Caki2 (cell line): ENCODE measurements at places on chromosomes 4 and X. TPM values are rescaled to one million over a fixed set of nuclear protein-coding genes. Genes with fewer than 3 reads are reported as not detected.
A peak's percentile ranks its signal among the peaks of the same experiment; 100 is the strongest.

DNA sequence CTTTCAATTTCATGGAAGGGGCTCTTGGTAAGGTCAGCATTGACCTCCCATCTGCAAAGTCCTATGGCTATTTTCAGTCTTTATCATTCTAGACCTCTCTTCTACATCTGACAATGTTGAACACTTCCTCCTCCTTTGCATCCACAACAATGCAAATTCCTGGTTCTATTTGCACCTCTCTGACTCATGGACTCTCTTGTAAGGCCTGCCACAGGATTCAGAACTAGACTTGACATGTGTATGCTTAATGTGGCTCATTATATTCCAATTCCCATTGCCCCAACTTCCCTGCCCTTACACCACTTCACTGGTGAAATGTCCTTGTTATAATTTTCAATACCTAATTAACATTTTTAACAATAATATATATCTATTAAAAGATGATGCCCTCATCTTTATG, 314.3 kb upstream of the FGF13 start:
- DNase-seq: no peak

DNA sequence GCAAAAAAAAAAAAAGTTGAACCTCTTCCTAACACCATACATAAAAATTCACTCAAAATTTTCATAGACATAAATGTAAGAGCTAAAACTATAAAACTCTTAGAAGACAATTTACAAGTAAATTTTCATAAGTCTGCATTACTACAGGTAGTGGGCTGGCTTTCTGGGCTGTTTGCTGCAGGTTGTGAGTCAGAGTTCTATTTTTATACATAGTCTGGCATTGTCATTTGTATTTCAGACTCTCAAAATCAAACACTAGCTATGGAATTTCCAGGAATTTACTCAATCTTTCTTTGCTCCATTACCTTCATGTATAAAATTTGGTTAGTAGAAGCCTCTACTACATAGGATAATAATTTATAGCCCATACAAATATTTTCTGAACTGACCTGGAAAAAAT, 227.2 kb downstream of the COX18 start:
- no peak for DNase-seq

DNA sequence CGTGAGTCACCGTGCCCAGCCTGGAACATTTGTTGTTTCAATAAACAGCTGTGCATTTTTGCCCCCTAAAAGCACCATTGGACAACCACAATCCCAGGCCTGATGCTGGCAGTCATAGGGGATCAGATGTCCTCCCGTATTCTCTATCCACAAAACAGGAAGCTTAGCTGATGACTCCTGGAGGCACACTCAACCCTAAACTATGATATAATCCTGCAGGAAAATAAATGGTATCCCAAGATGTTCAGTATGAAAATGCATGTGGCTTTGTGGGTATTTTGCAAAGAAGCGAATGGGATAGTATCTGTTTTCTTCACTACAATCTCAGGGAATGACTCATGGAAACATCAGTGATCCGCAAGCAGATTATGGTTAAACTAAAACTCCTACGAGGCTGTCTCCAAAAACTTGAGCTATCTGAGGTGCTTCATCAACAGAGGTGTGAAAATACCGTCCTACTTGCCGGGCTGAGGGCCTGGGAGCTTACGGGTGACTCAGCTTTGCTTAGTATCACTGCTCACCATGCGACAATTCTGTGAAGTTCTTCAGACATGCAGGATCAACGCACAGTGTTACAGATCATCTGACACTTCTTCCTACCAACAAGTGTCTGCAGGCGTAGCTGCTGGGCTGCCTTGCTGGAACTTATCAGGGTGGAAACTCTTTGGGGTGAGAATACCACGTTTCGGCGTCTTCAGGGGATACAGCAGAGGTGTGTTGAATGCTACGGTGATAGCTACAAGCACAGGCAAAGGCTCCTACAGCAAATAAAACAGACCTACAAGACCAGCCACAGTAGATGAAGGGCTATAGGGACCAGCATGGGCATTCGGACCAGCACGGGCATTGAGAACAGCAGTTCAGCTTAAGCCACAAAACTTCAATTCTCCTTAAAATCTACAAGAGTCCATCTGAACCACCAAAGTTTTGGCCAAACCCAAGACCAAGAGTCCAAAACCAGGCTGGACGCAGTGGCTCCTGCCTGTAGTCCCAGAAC, 148.5 kb downstream of the DHRSX start:
- peak; percentile 93 for DNase-seq

GRCh38 chr4:47533689-47534347, 48.7 kb downstream of the ATP10D start:
- no peak for DNase-seq

- no peak for DNase-seq
Observed at GRCh38 chrX:150405576-150405975, 42.5 kb downstream of the MAMLD1 start.

GRCh38 chr4:181468451-181468850, 774.8 kb upstream of the TENM3 start:
- DNase-seq: no peak

GRCh38 chr4:88788424-88788823, 90.8 kb upstream of the NAP1L5 start:
- no peak for DNase-seq

- DNase-seq: no peak
Observed at GRCh38 chr4:154307451-154307850, 184.1 kb downstream of the DCHS2 start.

DNA sequence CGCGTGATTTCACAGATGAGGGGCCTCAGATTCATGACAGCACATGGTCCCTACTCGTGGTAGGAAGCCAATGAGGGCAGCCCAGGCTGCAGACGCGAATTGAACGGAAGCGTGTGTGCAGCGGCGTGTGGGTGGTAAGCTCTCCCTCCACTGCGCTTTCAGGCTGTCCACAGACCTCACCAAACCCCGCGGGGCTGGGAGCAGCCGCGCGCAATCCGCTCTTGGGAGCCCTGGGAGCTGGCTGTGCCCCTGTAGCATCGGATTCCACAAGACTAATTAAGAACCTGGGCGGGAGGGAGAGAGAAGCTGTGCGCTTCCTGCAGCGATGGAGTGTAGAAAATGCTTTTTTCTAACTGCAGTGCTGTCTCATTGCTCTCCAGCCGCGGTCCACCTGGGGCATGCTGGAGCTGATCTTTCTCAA, 134.9 kb downstream of the STOX2 start:
- DNase-seq: no peak

DNA sequence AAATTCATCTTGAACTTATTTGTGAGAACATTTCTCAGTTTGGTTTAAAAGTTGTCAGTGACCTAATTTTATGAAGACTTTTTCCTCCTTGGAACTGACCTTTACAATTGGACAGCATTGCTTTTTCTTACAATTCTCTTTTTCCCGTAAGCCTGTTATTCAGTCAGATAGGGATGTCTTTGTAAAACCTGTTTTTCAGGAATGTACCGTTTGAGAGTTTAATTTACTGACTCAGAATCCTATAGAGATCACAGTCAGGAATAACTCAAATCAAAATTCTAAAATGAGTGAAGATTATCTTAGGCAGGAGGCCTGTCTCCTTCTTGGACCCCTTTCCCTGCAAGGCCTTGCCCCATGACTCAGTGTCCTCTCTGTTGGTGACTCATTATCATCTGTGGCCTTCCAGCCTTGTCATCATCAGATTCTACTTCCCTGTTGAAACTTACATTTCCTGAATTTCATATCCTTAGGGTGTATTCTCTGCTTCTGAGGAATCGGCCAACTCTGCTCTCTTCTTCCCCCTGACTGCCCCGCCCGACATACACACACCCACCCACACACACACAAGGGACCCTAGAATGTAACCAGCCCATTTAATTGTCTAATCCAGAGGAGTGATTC, 99.8 kb downstream of the ARHGAP10 start:
- DNase-seq: peak; percentile 71

GRCh38 chr4:147923854-147924253, 192.0 kb downstream of the ARHGAP10 start:
- DNase-seq: no peak

- no peak for DNase-seq
Observed at GRCh38 chr4:77344001-77344400, 187.0 kb downstream of the CCNG2 start.

- no peak for DNase-seq
Observed at GRCh38 chr4:65461781-65462180, 208.5 kb downstream of the EPHA5 start.

DNA sequence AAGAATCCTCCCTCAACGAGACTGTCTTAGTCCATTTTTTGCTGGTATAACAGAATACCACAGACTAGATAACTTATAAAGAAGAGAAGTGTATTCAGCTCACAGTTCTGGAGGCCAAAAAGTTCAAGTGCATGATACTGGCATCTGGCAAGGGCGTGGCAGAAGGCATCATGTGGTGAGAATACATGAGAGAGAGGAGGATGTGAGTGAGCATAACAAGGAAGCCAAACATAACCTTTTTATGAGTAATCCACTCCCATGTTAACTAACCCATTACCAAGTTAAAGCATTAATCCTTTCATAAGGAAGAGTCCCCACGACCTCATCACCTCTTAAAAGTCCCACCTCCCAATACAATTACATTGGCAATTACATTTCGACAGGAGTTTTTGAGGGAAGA, 504.6 kb downstream of the IQCM start:
- peak; percentile 19 for DNase-seq

DNA sequence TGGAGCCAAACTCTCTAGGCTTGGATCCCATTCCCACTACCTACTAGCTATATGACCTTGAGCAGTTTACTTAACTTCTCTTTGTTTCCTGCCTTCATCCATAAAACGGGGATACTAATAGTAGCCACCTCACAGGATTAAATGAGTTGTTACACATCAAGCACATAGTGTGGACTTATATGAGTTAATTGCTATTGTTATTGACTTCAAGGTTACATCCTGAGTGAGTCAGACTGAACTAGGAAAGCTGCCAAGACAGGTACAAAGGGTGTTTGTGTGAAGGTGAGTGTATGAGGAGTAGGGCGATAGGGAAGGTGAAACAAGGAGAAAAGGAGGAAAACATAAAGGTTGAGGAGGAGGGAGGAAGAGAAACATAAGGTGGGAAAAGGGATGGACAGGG, 32.2 kb downstream of the TFDP3 start:
- DNase-seq: no peak

DNA sequence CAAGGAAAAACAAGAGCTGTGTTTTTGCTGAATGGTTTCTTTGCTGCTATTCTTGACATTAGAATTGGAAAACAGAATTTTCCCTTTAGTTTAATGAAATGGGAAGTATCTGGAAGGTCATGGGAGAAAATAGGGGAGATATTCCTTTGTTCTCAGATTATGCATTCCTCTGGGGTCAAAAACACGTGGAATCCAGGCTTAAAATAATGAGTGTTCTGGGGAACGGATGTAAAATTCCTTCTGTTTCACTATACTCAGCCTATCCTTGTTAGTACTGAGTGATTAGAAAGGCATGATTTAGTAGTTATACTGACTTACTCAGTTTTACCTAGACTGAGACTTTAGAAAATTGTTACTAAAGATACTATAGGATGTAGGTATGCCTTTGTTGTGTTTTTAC, 107.3 kb downstream of the ARHGAP10 start:
- no peak for DNase-seq

DNA sequence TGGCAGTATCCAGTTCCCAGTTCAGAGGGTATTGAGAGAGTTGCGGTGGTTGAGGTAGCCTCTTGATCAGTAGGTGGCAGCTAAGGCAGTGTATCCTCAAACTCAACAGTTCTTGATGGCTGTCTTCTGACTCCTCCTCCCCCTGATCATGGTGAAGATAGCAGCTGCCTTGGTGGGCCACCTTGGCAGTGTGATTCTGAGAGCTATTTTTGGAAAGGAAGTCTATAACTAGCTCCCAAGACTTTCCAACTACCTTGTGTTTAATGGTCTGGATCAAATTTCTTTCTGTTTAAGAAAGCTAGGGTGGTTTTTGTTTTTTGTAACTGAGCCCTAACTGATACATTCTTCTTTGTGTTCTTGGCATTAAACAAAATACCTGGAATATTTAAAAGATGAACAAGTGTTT, 10.5 kb upstream of the TBC1D19 start:
- DNase-seq: peak; percentile 95

GRCh38 chrX:37796805-37797204, 16.9 kb downstream of the CYBB start:
- no peak for DNase-seq

DNA sequence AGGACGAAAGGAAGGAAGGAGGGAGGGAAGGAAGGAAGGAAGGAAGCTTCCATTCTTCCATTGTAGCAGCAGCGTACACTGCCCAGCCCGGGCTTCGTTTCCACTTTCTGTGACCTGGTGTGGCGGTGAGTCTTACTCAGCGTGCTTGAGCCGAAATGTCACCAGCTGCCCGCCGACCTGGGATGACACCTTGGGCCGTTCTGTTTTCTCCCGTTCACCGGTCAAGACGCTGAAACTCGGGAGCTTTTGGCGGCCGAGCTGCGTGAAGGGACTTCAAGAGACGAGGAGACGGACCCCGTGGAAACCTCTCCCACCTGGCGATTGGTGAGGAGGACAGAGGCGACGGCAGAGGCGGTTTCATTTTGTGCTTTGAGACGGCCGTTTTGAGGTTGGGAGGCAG, 47.1 kb upstream of the PPP2R3B start:
- DNase-seq: no peak

- no peak for DNase-seq
Observed at GRCh38 chr4:118397623-118397979, 44.8 kb upstream of the PRSS12 start.

The AMTN gene
- not detected in 2 replicates for total RNA-seq

The ANAPC10 gene
- 44.5 and 47.4 TPM in 2 replicates for total RNA-seq

The ATP2B3 gene
- not detected in 2 replicates for total RNA-seq

The THOC2 gene
- total RNA-seq: 42.9 and 46.4 TPM in 2 replicates

The GUF1 gene
- total RNA-seq: 1.9 and 8.4 TPM in 2 replicates
